ENCODE measurements at places on chromosomes 2 and 18.
A peak's percentile ranks its signal among the peaks of the same experiment; 100 is the strongest.

GRCh38 chr2:211367293-211367692 is 810.9 kb downstream of the CPS1 start:
- DNase-seq: no peak

- no peak for DNase-seq
Observed at GRCh38 chr2:84131278-84131830, 327.7 kb downstream of the SUCLG1 start.

DNA sequence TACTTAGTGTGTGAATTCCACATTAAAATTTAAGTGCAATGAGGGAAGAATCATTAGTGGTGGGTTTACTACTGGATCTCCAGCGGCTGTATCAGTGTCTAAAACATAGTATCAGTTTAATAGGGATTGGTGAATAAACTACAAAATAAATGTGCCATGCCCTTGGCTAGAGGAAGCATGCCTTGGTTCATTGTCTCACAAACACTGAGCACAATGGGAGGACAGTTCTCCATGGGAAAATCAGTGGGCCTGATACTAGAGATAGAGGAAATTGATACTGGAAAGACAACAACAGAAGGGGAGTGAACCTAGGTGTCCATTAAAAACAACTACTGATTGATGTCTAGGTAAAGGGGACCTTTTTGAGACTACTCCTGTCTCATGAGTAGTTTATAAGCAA is 971.6 kb downstream of the SUCLG1 start:
- DNase-seq: no peak

DNA sequence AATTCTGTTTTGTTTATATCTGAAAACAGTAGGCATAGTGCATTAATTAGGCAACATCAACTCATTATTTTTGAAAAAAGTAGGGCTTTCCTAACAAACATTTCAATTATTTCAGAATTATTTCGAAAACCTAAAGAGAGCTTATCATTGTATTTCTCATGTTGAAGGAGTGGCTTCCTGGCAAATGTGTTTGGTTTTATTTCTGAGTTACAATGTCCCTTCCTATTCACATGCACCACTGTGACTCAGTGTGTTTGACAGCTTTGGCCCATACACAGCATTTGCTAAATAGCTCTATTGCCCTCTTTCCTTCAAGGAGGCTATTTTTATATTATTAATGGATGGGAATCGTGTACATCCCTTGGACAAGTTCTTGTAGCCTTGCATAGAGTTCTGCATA is 205.9 kb downstream of the PTGR3 start:
- DNase-seq: no peak

DNA sequence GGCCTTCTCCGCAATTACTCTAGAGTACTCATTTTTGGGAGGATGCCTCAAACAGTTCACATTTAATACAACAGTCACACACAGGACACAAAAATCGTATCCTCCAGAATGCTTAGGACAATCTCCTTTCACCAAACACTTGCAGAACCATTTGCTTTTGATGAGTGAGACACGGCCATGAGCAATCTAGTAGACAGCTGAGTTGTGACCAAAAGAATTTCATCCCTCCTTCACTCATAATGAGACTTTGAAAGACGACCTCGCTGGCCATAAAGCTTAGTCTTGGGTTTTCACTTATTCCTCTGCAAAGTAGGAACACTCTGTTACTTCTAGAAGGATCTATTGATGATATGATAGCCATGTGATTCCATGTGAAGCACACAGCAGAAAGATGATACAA is 87.5 kb upstream of the SLC35G4 start:
- DNase-seq: no peak

DNA sequence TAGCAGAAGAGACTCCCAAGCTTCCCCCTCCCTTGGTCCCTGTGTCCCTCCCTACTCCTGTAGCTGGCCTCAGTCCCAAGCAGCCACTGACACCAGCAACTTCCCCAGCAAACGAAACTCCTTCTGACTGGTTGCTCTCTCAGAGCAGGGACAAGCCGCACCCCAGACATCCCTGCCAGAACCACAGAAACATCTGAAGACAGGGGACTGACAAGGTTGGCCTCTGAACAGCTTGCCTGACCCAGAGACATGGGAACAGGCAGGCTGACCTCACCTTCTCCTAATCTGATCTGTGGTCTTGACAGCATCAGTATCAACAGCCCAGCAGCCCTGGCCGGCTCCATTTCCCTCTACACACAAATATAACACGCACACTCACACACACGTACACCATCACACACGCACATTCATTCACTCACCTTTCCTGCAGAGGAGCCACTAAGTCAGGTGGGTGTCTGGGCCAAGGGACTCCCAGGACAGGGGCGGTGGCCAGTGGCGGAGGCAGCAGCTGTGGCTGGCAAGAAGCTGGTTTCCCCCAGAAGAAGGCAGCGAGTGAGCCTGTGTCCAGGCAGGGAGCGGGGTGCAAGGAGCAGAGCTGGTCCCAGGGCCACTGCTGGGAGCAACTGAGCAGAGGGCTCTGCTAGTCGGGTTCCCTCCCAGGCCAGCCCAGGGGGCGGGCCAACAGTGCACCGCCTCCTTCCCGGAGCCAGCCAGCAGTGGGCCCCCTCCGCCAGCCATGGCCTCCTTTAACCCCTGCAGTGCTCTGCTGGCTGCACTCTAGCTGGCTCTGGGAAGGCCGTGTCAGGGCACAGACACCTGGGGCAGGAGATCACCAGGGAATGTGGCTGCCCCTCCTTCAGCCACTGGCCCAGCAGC is 59.1 kb downstream of the TNS1 start:
- DNase-seq: peak; percentile 71
